Hematopoietic multipotent progenitor cell treated with erythropoietin and hydrocortisone succinate and interleukin-3 and kit ligand, for 8 days (in vitro differentiated cells): ENCODE measurements at places on chromosomes 11 and 22.
A peak's percentile ranks its signal among the peaks of the same experiment; 100 is the strongest.

- DNase-seq = no peak
Observed at GRCh38 chr11:114050258-114050927, 9.1 kb upstream of the ZBTB16 start.

- peak; percentile 35 for DNase-seq
Observed at GRCh38 chr11:132263241-132263640, 892.8 kb downstream of the NTM start.

GRCh38 chr11:77150836-77151235 is 22.8 kb downstream of the MYO7A start:
- DNase-seq = no peak

GRCh38 chr22:39624501-39624821 is 53.9 kb downstream of the CACNA1I start:
- DNase-seq = peak; percentile 42

DNA sequence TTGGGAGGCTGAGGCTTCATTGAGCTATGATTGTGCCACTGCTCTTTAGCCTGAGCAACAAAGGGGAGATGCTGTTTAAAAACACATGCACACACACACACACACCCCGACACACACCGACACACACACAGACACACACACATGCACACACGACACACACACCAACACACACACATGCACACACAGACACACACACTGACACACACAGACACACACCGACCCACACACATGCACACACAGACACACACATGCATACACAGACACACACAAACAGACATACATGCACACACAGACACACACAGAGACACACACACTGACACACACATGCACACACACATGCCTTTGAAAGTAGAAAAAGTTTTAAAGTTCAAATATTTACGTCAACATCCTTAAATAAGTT is 5.5 kb upstream of the LTO1 start:
- DNase-seq = no peak

DNA sequence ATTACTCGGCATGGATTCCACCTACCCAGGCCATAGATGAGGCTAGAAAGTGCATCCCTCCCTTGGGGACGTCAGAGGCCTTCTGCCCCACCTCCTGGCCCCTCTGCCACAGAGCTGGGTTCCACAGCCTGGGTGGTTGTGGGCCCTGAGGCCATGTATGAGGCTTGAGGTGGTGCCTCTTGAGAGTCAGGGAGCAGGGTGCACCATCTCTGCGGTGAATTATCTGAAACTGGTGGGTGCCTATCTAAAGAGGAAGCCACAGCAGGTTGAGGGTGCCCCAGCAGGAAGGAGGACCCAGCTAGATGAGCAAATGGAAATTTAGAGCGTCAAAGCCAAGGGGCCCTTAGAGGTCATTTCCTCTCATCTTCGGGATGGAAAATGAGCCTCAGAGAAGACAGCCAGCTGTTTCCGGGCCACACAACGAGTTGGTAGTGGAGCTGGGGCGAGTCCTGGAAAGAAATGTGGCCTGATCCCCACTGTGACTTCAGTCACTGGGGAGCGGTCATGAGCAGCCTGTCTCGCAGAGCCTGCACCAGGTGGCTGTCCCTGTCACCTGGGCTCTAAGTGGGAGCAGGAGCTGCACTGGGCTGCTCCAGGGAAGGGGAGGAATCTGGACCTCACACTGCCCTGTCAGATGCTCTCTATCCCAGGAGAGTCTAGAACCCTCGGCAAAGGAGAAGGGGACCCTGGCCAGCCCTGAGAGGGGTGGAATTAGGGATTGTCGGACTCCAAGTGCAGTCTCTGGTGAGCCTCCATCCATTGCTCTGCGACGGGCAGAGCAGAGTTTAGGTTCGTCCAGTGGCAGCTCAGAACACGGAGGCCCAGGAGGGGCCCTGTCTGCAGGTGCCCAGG is 7.3 kb downstream of the ADORA2A start:
- peak; percentile 73 for DNase-seq

DNA sequence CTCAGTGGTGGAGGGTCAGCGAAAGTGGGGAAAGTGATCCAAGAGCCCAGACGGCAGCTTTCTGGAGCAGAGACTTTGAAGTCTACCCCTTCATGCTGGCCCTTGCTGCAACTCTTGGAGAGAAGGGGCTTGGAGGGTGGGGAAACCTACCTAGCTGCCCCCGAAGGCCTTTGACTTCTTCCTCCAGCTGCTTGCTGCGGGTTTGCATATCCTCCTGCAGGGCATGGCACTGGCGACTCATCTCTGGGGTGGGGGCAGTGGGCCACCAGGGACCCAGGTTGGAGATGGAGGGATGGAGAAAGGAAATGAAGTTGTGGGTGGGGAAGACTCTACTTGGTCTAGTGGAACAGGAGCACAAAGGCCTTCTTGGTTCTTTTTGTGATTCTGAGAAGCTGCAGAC is 7.7 kb downstream of the NHERF4 start:
- no peak for DNase-seq

GRCh38 chr11:6132431-6132830 is 24.9 kb downstream of the OR56B4 start:
- DNase-seq = no peak

DNA sequence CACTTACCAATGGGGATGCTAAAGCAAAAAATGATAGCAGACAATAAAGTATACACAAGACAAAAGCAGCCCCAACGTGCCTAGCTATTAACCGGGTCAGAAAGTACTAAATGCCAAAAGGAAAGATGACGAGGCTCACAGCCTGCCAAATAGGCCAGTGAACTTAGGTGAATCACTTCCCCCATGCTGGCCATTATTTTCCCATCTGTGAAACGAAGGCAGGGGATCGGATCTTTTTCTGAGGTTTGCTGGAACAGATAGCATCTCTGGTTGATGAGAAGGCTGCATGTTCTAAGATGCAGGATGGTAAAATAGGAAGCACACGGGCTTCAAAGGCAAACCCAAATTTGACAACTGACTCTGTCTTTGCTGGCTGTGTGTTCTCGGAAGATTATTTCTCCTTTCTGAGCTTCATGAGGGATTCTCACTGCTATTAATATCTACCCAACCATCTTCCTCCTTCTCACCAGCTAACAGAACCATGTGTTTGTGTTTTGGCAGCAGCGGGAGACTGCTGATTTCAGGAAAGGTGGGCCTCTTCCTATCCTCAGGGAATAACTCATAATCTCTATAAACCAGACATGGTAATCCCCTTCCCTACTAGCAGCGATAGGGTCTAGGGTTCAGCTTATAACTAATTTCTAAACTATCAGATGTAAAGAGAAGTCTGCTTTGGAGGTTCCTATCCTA is 390.7 kb downstream of the LARGE1 start:
- no peak for DNase-seq
